ENCODE measurements at places on chromosomes 16 and 17. TPM values are rescaled to one million over a fixed set of nuclear protein-coding genes. Genes with fewer than 3 reads are reported as not detected.

DNA sequence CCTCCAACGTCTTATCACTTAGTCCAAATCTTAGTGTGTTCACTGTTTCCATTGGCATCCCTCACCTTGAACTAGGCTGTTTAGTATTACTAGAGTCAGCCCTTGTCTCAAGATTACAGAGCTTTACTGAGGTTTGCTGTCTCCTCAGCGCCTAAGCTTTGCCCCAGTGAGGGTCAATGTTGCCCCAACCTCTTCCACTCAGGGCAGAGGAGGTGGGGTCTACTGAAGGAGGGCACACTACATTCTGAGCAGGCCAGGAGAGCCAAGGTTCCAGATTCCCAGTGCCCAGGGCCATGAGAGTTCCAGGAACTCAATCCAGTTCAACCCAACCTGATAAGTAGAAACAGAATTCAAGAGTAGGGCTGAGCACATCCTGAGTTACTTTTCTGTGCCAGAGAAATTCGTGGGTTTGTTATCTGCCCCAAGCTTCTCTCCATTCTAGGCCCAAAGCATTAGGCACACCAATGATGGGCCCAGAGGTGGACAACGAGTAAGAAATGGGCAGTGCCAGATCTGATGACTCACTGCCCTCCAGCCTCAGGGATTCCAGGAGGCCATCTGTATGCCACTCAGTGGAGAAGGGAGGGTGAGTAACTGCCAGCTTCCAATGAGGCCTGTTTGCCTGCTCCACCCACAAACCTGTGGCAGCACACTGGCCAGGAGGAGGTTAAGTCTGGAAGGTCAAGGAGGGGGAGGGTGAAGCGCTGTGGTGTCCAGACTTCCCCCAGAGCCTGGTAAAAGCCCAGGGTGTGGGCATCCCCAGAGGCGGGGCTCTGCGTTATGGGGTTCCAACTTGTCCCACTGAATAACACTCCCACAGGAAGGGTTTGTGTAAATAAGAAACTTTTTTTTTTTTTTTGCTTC lies 8.2 kb downstream of the TUBG2 start:
- DNase-seq = no peak

DNA sequence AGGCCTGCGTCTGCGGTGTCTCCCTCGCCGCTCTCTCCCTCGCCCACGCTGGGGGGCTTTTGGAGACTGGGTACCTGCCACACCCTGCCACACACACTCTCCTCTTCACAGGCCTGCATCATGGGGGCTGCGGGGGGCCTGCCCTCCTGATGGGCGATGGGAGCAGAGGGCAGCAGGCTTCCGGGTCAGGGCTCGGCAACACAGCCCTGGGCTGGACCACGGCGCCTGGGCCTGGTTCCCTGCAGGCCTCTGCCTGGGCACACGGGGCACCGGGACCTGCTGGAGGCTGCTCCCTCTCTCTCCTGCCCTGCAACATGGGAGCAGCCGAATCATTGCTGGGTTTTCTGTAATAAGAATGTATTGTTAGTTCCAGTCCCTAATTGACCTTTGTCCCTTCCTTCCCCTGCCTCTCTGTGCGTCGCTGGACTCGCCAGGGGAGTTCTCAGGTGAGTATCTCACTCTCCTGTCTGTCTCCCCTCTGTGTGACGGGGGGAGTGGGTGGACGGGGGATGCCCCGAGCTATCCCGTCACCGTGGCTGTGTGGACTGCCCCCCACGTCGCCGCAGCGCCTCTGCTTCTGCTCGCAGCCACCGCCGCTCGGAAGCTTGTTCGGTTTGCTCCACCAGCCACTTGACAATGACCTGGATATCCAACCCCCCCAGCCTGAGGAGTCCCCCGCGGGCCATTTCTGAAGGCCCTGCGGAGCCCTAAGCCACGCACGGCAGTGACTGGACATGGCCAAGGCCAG lies 13.5 kb downstream of the NME3 start:
- DNase-seq = no peak

- peak; percentile 75 for DNase-seq
Observed at GRCh38 chr16:85759631-85760419, 8.9 kb upstream of the C16orf74 start.

DNA sequence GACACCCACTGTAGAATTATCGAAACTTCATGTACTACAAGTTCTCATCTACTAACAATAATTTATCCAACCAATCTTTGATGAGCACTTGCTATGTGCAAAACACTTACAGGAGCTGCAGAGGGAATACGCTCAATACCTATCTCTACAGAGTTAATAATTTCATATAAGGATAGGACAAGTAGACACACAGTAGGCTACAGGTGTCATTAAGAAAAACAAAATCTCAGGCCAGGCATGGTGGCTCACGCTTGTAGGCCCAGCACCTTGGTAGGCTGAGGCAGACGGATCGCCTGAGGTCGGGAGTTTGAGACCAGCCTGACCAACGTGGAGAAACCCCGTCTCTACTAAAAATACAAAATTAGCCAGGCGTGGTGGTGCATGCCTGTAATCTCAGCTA lies 91.3 kb upstream of the PLEKHM1 start:
- no peak for DNase-seq

IL4R gene
- 101 TPM for total RNA-seq

GRCh38 chr17:38578229-38579082 lies 27.3 kb downstream of the SRCIN1 start:
- DNase-seq = no peak

- peak; percentile 82 for DNase-seq
Observed at GRCh38 chr16:88785106-88785924, at the start of gene PIEZO1. Gene PIEZO1 (minus strand): TSS chr16:88785220. CDS start chr16:88784964, 256 bp downstream.

GRCh38 chr16:73199214-73199613 lies 151.3 kb upstream of the ZFHX3 start:
- DNase-seq = no peak

GNAO1 gene
- total RNA-seq = not detected

TBC1D3E gene
- not detected for total RNA-seq

C16orf86 gene
- total RNA-seq = 6.8 TPM

GRCh38 chr16:78353640-78354275 lies 254.3 kb downstream of the WWOX start:
- DNase-seq = no peak

- DNase-seq = peak; percentile 56
Observed at GRCh38 chr17:44911133-44912001, 3.9 kb downstream of the GFAP start.

TOM1L1 gene
- not detected for total RNA-seq

DNA sequence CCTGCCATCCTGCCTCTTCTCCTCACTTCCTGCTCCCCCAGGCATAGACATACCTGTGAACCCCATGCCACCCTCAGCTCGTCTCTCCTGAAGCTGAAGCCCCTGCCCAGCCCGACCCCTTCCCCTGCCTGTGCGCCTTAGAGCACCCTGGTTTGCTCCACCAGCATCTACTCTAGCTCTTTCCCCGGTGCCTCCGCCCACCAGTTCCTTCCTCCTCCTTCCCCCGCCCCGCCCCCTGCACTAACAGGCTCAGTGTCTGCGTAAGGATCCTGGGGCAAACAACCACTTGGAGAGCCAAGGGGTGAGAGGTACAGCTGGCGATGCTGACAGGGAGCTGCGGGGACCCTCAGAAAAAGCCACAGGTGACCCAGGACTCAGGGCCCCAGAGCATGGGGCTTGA lies 1.9 kb downstream of the GPR142 start:
- peak; percentile 38 for DNase-seq

GRCh38 chr17:20035501-20035900 lies 26.3 kb downstream of the SPECC1 start:
- no peak for DNase-seq

DNA sequence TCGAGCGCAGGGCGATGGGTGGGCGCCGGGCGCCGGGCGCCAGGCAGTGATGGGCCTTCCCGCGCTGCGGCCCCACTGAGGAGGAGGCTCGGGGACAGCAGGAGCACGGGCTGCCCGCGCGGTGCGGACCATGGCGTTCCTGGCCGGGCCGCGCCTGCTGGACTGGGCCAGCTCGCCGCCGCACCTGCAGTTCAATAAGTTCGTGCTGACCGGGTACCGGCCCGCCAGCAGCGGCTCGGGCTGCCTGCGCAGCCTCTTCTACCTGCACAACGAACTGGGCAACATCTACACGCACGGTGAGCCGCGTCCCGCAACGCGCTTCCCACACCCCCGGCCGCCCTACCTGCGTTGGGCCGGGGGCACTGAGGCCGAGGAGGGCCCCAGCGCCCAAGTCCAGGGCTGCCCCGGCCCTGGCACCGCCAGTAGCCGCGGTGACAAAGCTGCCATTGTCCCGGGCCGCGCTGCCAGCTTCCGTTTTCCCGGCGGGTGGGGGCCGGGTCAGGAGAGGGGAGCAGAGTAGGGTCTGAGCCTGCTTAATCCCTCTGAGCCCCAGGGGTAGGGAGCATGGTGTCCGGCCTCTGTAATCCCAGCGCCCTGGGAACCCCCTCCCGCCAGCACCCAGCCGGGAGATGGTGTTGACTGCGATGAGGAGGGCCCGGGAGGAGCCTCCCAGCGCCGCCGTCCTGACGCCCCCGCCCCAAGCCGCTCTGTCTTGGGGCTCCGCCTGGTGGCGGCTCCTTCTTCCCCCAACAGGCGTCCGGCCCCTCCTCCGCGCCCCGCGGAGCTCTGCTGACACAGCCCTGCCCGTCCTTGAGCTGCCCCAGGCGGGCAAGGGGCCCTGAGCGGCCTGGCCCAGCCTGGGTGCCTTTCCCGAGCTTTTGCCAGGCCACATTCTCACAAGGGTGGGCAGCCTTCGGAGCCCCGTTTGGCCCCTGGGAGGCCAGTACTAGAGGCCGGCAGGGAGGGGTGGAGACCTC lies 685 bp downstream of the PAQR4 start:
- peak; percentile 87 for DNase-seq

DNA sequence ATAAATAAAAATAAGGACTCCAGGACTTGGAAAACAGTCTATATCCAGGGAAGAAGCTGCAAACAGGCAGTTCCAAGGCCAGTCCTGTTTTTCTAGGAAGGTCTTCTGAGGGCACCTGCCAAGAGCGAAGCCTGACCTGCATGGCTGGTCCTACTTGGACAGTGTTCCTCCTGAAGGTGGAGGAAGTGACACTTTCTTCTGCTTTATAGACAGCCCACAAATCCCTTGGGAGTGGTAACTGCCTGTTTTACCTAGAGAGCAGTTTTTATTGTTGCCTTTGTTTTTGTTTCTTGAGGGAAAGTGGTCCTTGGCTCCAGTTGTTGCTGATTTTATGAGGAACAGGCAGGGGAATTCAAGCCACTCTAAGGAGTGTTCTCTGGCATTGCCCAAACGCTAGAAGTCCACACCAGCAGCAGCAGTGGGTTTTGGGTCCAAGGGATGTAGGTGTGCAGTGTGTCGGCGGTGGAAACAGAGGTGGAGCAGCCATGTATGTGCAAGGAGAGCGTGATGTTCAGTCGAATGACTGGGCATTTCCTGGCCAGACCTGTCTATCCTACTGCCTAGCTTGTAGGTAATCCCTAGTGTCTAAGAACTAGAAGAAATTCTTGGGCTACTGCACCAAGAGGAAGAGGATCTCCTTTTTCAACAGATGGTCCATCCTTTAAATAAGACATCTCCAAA lies 35.3 kb downstream of the LDHD start:
- peak; percentile 71 for DNase-seq

NAA60 gene
- total RNA-seq = 51.1 TPM

DNA sequence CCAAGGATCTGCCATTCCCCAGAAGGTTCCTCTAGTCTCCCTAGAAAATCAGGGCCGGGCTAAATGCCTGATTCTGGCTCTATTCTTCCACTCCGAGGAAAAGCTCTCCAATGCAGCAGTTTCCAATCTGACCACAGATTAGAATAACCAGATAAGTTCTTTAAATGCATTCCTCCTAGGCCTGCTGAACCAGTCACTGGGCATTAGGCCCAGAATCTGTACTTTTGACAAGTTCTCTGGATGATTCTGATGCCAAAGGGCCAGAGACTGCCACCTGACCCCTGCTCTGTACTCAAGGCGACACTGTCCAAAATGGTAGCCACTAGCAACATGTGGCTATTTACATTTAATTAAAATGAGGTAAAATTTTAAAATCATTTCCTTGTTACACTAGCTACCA lies 22.3 kb downstream of the MAP3K14 start:
- no peak for DNase-seq

DNA sequence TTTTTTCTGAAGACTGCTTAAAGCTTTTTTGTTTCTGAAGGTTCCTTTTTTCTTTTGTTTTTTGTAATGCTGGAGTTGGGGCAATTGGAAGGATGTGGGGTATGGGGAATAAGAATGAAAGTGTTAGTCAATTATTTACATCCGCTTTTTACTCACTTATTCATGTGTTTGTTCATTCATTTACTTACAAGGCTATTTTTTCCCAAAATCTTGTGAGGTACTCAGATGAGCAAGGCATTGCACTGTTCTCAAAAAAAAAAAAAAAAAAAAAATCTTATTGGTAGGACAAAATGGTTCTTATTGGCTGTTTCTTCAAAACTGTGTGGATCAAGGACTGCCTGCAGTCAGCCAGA lies 55.7 kb downstream of the PLD6 start:
- DNase-seq = no peak
